Left lung (tissue), 14 donors: ENCODE measurements at places on chromosomes 2 and 18.

DNA sequence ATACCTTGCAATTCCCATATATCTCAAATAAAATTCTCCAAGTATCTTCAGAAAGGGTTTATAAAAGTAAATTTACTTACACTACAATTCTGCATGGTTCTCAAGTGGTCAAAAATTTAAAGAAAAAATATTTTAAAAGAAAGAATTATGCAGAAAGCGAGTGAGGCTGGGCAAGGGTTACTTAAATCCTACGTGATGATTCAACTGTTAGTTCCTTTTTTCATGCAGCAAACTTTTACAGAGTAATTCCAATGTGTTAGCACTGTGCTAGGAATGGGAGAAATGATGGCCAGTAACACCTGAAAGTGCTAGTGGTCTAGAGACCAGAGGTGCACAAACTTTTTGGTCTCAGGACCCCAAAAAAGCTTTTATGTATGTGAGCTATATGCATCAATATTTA is 133.4 kb downstream of the ATAD2B start:
- DNase-seq, result no peak

GRCh38 chr2:101007415-101008345 is 5.6 kb downstream of the RPL31 start:
- no peak for DNase-seq

GRCh38 chr2:100870652-100871531 is 51.0 kb downstream of the NPAS2 start:
- no peak for DNase-seq

DNA sequence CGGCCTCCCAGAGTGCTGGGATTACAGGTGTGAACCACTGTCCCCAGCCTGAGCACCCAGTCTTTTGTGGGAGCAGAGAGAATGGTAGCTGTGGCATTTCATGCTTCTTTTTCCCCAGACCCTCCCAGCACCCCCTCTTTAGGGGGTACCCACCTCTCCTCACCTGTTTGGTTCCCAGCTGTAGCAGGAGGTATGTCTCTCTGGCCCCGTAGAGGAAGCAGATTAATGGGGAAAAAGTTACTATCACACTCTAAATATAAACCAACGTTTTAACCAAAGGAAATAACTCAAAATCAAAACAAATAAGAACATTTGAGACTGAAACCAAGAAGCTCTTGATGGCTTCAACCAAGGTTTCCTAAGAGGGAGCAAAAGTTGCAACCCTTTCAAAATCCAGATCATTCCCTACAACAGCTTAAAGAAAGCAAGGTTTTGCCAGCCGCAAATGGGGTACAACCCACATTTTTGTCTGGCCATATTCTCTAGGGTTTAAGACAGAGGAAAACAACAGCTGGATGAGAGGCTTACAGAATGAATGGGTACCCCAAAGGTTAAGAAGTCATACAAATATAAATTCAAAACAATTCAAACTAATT is 8.0 kb downstream of the RNF125 start:
- no peak for DNase-seq

DNA sequence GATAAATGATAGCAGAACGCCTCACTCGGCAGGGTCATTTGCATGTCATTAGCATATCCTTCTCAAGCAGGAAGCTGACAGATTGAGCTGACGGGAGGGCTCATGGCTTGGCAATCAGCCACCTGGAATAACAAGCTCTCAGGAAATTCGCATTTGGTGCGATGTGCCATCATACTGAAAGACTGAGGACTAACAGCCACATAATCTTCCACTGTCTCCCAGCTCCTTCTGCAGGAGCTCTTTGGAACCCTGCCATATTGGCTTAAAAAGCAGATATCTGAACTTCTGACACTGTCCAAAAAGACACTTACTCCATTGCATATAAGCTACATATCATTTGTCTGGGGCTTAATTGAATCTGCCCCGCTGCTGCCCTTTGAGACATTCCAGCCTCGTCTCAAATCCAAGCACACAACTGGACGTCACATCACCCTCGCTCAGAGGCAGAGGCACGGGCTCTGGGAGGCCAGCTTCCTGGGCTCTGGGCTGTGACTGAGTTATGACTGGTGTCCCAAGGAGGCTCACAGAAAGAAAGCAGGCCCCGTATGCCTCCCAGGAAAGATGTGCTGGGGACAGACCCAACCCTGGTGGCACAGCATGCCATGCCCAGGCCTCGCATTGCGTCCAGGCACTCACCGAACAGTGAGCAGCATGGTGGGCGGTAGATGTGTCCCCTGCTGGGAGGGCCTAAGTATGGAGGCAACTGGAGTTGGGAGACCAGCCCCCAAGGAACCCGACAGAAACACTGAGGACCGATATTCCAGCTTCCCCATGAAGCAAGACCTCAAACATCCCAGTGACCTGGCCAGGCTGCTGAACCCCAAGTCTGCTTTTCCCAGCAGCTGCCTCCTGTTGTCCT is 228.0 kb downstream of the ATAD2B start:
- DNase-seq, result peak; percentile 39

DNA sequence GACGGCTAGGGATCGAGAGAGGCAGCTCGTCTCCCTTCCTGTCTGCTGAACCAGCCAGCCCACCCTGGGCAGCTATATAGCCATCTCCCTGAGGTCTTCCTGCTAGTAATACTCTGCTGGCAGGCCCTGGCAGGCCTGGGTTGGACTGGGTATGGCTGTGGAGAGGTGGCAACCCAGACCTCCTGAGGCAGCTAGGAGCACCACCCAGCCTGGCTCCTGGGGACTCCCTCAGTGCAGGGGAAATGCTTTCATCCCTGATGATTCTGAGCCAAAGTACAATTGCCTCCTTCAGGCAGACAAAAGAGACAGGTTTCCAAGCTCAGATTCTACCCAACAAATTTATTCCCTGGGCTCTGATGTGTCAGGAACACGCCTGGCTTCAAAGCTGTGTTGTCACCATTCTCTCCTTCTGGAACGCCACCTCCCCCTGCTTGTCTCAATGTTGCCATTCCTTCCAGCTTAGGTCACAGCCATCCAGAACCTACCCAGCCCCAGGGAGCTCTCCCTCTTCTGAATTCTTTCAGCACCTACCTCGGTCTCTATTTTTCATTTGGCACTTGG is 4.7 kb upstream of the DNAJB2 start:
- peak; percentile 72 for DNase-seq
